Pulmonary artery endothelial cell (primary cell): ENCODE measurements at places on chromosomes 7 and 10. TPM values are rescaled to one million over a fixed set of nuclear protein-coding genes. Genes with fewer than 3 reads are reported as not detected.

DNA sequence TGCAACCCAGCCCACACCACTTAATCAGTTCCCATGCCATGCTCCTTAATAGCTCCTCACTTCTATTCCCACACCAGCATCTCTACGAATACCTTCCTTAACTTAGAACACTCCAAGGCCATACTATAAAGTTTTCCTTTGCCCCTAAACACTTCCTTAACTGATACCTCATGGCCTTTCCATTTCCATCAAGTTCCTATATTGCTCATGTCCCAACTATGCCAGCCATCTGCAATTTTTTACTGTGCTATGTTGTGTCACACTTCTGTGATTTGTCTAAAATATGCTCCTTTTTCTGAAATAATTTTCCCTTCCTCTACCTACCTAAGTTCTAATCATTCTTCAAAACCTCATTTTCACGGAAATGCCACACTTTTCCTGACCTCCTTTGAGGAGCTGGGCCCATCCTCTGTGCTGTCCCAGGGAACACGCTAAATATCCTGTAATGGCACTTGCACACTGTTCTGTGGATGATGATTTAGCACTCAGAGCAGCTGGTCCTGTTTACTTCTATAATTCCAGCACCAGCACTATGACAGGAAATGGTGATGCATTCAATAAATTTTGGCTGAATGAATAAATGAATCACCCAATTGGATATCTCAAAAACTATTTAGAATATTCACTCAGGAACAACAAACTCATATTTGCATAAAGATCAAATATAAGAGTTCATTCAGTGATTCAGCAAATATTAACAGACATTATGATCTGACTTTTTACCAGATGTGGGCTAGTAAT, 266.5 kb upstream of the HGF start:
- peak; percentile 79 for DNase-seq

GRCh38 chr7:1370738-1371137, 88.5 kb downstream of the MICALL2 start:
- no peak for DNase-seq

- no peak for DNase-seq
Observed at GRCh38 chr7:114148779-114149178, 230.0 kb upstream of the PPP1R3A start.

The CCNY gene
- 93.8 and 115 TPM in 2 replicates for total RNA-seq

- no peak for DNase-seq
Observed at GRCh38 chr10:130403153-130404075, 267.2 kb downstream of the GLRX3 start.

DNA sequence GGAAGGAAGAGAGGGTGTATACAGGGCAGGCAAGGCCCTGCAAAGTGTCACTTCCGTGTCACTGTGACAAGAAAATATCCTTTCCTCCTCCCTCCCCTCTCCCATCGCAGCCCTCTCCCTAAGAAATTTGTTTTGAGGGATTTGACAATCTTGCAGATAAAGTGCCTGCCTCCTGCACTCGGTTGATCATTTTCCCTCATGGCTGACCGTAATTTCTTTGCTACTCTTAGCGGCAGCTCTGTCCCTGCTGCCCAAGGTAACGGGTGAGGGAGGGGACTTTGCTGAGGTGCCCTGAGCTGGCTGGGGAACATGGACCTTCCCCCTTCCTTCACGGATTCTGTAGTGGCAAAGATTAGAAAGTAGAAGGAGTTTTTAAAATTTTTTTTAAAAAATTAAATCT, 179.1 kb downstream of the TCF7L2 start:
- no peak for DNase-seq

DNA sequence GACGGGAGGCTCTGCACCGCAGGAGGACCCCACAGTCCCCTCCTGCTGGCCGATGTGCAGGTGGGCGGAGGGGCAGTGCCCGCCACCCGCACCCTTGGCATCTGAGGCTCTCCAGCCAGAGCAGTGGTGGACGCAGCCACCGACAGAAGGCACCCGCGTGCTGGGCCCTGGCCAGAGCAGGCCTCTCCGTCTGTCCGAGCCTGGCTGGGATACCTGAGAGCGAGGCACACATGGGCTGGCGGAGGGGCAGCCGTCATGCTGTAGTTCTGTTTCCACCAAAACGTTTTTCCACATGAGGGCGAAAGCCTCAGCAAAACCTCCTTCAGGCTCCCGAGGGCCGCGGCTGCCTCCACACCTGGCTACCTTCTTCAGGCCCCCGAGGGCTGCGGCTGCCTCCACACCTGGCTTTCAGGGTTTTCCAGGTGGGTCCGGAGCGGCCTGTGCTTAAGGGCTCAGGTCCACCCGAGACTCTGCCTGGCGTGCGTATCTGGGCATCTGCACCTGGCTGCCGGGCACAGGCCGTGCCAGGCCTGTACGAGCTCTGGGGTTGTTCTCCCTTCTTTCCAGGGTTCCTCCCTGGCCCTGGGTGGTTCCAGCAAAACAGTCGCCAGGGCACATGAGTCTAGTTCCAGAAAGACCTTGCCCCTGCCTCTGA, 115.5 kb downstream of the INPP5A start:
- no peak for DNase-seq

GRCh38 chr7:48213226-48213625, 42.0 kb downstream of the ABCA13 start:
- no peak for DNase-seq

The DOCK1 gene
- total RNA-seq, result 74.0 and 89.6 TPM in 2 replicates

The VIPR2 gene
- total RNA-seq, result not detected in 2 replicates

GRCh38 chr10:11446864-11447263, 164.6 kb downstream of the USP6NL start:
- no peak for DNase-seq

The KLF14 gene
- not detected in 2 replicates for total RNA-seq

- no peak for DNase-seq
Observed at GRCh38 chr7:140033779-140034363, 28.9 kb downstream of the PARP12 start.

GRCh38 chr10:129727495-129727894, 236.6 kb downstream of the EBF3 start:
- DNase-seq, result no peak

DNA sequence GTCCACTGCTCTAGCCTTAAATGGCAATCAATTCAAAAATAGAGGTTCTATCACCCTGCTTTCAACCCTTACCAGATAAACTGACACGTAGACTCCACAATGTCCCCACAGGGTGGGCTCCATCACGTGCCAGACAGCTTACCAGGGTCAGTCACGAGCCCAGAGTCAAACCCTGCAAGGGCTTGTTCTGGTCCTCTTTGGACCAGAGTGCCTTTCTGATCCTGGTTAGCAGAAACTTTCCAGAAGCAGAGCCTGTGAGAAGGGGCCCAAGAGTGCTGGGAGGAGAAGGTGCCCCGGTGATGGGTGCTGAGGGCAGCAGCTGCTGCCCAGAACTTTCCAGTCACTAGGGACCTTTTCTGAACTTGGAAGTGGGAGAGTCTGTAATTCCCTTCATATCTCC, 354 bp upstream of the GIMAP5 start:
- DNase-seq, result no peak

- no peak for DNase-seq
Observed at GRCh38 chr7:28958235-28958979, at the start of gene TRIL. TSS of gene TRIL (minus strand) at chr7:28958330. CDS start at chr7:28958046, 284 bp downstream.

DNA sequence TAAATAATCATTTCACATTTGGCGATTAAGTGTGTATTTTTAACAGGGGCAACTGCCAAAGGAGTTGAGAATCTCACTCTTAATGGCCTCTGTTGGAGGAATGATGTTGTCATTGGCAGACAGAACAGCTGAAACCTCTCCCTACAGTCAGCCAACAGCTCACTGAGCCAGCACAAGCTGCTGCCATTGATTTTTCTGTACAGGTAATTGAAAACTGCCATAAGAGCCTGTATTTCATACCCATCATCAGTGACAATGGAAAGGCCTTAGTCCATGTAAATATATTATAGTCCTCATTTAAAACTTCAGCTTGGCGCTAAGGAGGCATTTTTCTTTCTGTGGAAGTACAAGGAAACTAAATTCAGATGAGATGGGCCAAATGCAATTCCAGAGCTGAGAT, 28.1 kb upstream of the PTN start:
- no peak for DNase-seq

DNA sequence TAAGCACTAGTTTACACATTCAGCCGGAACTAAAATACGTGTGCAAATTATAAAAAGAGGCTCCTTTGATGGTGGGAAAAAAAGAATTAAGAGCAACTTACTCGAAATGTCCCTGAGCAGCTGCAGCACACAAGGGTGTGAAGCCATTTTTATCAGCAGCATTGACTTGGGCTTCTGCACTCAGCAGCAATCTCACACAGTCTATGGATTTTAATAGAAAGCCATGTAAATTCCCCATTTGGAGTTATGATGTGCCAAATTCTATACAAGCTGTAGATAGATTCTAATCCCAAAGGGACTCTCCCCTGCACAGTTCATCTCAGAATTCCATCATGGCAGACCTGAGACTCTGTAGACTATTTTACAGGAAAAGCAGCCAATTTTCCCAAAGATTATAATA, 90.5 kb downstream of the CTTNBP2 start:
- no peak for DNase-seq

DNA sequence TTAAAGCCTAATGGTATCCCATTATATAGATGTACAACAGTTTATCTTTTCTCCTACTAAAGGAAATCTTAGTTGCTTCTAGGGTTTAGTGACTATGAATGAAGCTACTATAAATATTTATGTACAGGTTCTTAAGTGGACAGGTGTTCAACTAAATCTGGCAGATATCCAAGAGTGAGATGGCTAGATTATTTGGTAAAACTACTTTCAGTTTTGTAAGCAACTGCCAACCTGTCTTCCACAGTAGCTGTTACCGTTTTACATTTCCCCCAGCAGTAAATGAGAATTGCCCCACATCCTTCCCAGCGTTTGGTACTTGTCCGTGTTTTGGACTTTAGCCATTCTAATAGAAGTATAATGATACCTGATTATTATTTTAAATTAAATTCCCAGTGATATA, 144.9 kb upstream of the MAGI2 start:
- no peak for DNase-seq

- no peak for DNase-seq
Observed at GRCh38 chr7:34421526-34421925, 236.5 kb upstream of the NPSR1 start.

The MYL10 gene
- total RNA-seq, result not detected in 2 replicates

The SPDYE8 gene
- not detected in 2 replicates for total RNA-seq

GRCh38 chr7:24757353-24758275, at the start of gene GSDME:
TSS of gene GSDME (minus strand) at chr7:24757464. CDS start at chr7:24749774, 7,690 bp downstream.
- DNase-seq, result no peak

The LRRN3 gene
- total RNA-seq, result 0.04 TPM in 1 of 2 replicates, not detected in the other

The NRAP gene
- total RNA-seq, result not detected in 2 replicates

DNA sequence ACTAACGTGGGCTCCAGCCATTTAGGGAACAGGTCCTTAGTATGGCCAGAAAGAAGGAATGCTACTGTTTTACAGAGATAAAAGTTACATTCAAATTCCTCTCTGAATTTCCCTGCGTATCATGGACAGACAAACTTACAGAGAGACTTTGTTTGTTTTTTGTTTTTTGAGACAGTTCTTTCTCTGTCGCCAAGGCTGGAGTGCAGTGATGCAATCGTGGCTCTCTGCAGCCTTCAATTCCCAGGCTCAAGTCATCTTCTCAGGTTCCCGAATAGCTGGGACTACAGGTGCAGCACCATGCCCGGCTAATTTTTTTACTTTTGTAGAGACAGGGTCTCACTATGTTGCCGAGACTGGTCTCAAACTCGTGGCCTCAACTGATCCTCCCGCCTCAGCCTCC, 64.5 kb upstream of the MPP7 start:
- no peak for DNase-seq

GRCh38 chr7:143374561-143374960, 6.6 kb upstream of the ZYX start:
- DNase-seq, result no peak

The INPP5A gene
- total RNA-seq, result 23.9 and 25.4 TPM in 2 replicates

DNA sequence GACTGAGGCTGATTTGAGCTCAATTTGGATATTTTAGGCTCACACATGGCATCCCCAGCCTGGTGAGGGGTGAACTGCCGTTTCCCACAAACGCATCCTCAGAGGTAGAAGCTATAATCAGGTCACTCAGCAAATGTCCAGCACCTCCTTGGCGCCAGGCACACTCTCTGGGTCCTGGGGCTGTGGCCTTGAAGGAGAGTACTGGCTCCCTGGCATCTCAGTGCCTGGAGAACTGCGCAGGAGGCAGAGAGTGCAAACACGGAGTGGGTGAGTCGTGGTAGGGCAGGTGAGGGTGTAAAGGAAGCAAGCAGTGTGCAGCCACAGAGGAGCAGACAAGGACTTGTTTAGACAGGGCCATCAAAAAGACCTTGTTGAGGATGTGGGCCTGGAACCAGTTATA, 224.0 kb upstream of the ZNF32 start:
- no peak for DNase-seq

GRCh38 chr7:6237011-6237410, 35.4 kb downstream of the CYTH3 start:
- no peak for DNase-seq

The NUTM2B gene
- total RNA-seq, result 0.07 and 0.11 TPM in 2 replicates

DNA sequence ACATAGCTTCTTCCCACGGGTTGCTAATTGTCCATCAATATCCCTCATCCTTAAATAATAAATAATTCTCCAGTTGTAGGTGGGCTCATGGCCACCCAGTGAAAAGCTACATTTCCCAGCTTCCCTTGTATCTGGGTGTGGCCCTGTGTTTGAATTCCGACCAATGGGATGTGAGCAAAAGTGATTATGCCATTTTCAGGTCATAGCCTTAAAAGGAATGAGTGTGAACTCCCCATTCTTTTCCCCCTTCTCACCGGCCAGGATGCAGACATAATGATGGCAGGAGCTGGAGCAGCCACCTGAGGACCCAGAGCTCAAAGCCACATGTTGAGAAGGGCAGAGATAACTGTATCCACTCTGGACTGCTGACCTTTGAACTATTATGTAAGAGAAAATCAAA, 30.3 kb upstream of the CALU start:
- no peak for DNase-seq

The RPEL1 gene
- total RNA-seq, result 0.07 and 0.13 TPM in 2 replicates

The NPFFR1 gene
- total RNA-seq, result not detected in 2 replicates

- no peak for DNase-seq
Observed at GRCh38 chr7:74228951-74229900, 19.4 kb downstream of the LAT2 start.

The ARMC3 gene
- not detected in 2 replicates for total RNA-seq

GRCh38 chr7:150826061-150826849, 25.7 kb downstream of the TMEM176A start:
- no peak for DNase-seq

DNA sequence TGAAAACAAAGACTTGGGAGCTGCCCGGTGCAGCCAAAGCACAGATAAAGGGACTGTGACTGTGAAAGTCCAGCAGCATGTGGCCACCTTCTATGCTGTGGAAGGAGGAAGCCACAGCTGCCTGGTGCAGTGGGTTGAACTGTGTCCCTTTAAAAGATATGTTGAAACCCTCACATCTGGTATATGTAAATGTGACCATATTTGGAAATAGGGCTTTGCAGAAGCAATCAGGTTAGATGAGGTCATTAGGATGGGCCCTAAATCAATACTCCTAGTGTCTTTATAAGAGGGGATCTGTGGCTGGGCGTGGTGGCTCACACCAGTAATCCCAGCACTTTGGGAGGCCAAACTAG, 136.9 kb downstream of the GLI3 start:
- DNase-seq, result no peak

- no peak for DNase-seq
Observed at GRCh38 chr10:86292462-86293395, 73.9 kb downstream of the GRID1 start.
